IMR-90 (cell line): ENCODE measurements at places on chromosomes 3 and 15. TPM values are rescaled to one million over a fixed set of nuclear protein-coding genes. Genes with fewer than 3 reads are reported as not detected.

Gene SAMMSON
- not detected in 2 replicates for total RNA-seq

Gene TM4SF4
- total RNA-seq: 1.1 and 1.6 TPM in 2 replicates

Gene CHRFAM7A
- total RNA-seq: 0.18 TPM in 1 of 2 replicates, not detected in the other

Gene PCOLCE2
- total RNA-seq: 0.54 and 0.56 TPM in 2 replicates

Gene GOLGA6A
- total RNA-seq: not detected in 2 replicates

Gene ALPK3
- total RNA-seq: under 0.01 TPM in 2 replicates

Gene CCDC54
- total RNA-seq: not detected in 2 replicates

Gene B3GNT5
- 3.4 and 4.4 TPM in 2 replicates for total RNA-seq

Gene LRRN1
- under 0.01 and 0.18 TPM in 2 replicates for total RNA-seq

Gene RETNLB
- not detected in 2 replicates for total RNA-seq

Gene SPESP1
- 3.0 and 3.3 TPM in 2 replicates for total RNA-seq

Gene RASGRP1
- total RNA-seq: 1.9 and 3.2 TPM in 2 replicates

Gene INKA1
- 2.3 and 2.8 TPM in 2 replicates for total RNA-seq

Gene MEX3B
- total RNA-seq: 3.6 and 6.7 TPM in 2 replicates

Gene PTH1R
- total RNA-seq: under 0.01 and 0.18 TPM in 2 replicates
